DMS 273 treated with DMSO at 0.1 percent for 48 hours (cell line): ENCODE measurements at places on chromosomes 5 and 9.

- DNase-seq: no peak
These were observed 19.6 kb upstream of the TNFAIP8 start for GRCh38 chr5:119336262-119336661.

GRCh38 chr5:61737964-61738340 lies 405.9 kb downstream of the ZSWIM6 start:
- DNase-seq: no peak

DNA sequence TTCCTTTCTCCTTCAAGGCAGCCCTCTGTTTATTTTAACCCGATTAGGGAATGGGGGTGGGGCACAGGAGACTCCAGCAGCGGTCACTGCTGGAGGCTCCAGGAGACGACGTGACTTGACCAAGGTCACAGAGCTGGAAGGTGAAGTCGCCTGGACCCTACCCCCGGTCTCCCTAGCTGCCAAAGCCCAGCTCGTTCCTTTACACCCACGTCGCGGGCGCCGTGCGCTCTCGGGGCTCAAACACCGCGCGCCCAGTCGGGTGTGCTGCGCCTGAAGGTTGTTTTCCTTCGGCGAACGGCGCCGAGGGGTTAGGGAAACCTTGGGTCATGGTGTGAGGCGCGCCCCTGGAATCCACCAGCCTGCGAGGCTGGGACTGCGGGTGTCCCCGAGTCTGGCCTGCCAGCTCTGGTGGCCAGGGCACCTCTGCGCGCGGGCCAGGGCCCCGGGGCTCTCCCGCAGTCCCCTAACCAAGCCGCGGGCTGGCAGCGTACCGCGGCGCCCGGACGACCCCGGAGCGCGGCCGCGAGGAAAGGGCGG lies 747 bp upstream of the UNC5A start:
- DNase-seq: no peak

- DNase-seq: no peak
These were observed 125.0 kb downstream of the DTWD2 start for GRCh38 chr5:118863345-118863744.

DNA sequence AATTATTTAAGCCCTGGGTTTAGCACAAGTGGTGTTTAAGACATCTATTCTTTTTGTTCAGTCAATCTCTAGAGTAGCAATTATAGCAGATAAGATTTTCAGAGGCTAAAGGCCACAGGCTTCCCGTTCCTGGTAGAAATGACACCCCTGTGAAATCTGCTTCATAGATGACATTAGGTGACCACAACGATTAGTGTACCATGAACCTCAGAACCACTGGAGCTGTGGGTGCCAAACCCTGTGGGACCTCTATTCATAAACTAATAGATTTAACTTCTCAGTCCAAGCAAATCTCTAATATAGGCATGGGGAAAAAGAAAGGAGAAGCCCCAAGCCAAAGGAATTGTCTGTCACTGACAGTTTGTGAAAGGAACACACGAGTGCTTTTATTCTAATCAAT lies 207.4 kb downstream of the ARRDC3 start:
- no peak for DNase-seq

GRCh38 chr5:91164424-91164823 lies 218.7 kb downstream of the ARRDC3 start:
- no peak for DNase-seq

DNA sequence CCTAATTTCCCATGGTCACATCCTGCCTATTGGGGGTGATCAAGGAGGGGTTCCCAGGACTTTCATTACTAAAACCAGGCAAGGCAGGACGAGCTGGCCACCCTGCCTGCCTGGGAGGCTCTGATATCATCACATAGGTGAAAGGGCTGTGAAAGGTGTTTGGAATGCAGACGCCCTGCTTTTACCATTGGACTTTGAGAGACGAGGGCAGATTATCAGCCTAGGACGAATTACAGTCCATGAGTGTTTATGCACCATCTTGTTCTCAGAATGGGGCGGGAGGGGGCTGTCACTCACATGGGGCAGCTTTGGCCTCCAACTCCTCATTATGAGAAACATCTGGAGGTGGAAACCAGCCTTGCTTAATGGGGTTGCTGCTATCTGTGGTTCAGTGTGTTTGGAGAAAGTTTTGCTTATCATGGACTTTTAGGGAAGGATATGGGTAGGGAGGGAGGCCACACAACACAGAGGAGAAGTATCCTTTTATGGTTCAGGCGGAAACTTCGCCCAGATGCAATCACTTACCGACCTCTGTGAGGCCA lies 69.8 kb upstream of the UBTD2 start:
- no peak for DNase-seq

GRCh38 chr9:7613931-7614330 lies 185.6 kb downstream of the DMAC1 start:
- no peak for DNase-seq

- DNase-seq: no peak
These were observed 33.8 kb downstream of the SVEP1 start for GRCh38 chr9:110545705-110546104.

DNA sequence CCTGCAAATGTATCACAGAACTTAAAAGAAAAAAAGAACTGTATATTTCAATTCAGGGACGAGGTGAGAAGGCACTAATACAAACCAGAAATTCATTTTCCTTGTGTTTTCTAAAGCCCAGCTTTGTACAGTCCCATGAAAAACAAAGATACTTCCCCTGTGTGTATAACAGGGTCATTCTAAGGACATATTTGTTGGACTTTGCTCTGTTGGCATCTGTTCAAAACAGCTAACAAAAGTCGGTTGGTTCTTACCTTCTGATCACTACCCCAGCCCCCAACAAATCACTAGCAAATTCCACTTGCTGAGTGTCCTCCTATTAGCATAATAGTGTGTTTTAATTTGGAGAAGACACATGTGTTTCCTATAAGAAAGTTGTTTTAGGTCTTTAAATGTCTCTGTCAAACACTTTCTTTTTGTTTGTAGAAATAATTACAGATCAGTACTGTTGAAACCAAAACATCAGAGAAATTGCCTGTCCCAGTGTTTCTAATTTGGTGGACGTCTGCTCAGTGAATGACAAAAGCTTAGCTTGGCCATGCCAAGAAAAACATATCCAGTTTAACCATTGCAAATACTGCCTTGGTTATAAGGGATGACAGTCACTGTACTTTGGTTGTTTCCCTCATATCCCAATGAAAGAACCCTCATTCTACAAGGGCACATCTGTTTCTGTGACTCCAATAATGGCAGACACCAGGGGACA lies 480.5 kb downstream of the EBF1 start:
- DNase-seq: no peak

DNA sequence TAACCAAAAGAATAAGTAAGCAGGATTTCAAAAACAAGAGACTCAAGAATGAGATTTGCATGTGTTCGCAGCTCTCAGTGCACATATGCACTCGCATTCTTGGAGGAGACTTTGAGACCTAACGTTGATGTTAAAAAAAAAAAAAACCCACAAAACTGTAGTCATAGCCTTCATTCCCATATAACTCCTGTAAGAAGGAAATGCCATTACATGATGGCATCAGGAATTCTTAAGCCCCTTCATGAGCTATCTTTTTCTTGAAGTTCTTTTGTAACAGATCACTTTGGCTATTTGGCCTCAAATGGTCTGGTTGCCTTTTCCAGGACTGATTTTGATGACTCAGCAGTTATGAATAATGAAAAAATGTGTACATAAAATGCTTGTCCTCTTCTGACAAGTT lies 113.8 kb downstream of the ALDH1A1 start:
- no peak for DNase-seq

GRCh38 chr5:80067016-80067415 lies 31.9 kb downstream of the THBS4 start:
- DNase-seq: no peak

- no peak for DNase-seq
These were observed 256.0 kb downstream of the TMEM167A start for GRCh38 chr5:82820961-82821845.

DNA sequence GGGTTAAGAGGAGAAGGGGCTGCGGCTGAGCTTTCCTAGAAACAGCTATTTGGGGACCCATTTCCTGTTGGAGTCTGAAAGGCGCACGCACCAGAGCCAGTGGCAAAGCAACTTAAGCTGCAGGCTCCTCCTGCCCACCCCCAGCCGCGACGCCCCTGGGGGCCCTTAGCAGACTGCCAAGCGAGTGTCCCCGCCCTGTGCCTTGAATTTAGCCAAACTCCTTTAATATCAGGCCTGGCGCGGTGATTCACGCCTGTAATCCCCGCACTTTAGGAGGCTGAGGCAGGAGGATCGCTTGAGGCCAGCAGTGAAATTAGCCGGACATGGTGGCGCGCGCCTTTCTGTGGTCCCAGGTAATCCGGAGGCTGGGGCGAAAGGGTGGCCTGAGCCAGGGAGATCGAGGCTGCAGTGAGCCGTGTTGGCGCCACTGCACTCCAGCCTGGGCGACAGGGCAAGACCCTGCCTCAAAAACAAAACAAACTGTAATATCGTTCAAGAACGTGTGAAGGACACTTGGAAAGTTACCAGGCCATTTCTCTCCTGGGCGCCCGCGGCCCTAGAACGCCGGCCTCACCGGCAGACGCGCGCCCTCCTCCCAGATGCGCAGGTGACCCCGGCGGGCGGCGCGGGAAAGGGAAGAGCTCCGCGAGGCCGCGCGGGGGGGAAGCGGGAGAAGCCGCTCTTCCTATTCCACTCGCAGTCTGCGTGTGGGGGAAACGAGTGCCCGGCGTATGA lies 1.0 kb upstream of the F2R start:
- DNase-seq: no peak

- DNase-seq: no peak
These were observed 41.0 kb downstream of the FGD3 start for GRCh38 chr9:92988215-92988768.

GRCh38 chr9:117535434-117535833 lies 120.6 kb upstream of the ASTN2 start:
- no peak for DNase-seq

- no peak for DNase-seq
These were observed 207.3 kb downstream of the CD180 start for GRCh38 chr5:66989286-66989685.

DNA sequence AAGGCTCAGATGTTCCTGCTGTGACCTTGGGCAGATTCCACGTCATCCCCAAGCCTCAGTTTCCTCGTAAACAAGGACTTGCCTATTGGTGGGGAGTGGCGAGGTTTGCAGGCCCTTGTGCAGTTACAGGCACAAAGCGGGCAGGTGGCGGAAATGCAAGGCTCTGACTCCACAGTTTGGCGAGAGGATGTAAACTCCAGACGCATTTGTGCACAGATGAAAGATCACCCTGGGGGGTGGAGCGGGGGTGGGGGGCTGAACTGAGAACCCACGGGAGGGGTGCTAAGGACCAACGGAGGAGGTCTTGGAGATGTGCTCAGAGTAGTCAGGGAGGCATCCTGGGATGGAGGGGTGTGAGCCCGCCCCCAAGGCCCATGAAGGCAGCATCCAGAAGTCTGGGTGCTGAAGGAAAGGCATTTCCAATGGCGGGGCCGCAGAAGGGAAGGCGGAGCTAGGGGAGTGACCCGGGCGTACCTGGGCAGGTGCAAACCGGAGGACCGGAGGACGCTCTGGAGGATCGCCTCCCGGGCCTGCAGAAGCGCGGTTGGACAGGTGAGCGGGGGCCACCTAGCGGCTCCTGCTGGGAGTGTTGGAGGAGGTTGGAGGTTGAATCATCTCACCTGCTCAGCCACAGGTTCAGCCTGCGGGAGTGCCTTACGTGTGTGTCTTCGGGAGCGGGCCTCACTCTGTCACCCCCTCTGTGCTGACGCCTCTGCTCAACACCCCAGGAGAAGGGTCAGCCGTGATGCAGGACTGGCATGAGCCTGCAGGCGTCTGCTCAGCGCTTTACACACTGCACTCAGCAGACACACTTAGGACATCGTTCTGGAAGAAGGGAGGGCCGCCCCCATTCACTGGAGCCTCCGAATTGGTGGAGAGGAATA lies 1.9 kb upstream of the FIBCD1 start:
- no peak for DNase-seq

DNA sequence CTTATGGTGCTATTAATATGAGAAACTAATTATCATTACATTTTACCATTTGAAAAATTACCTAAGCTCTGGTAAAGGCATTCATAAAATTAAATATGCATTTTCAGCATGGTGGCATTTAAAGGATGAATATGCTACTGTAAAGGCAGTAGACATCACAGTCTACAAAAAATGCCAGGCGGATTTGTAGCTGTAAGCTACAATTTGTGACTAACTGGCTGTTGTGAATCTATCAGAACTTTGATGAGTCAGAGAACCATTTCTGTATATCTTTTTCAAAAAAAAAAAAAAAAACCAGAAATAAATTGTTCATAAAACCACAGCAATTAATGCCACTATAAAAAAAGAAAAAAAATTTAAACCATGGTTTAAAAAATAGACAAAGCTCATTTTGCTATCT lies 186.3 kb downstream of the NFIB start:
- no peak for DNase-seq

GRCh38 chr5:41856644-41857491 lies 13.4 kb downstream of the OXCT1 start:
- DNase-seq: no peak

DNA sequence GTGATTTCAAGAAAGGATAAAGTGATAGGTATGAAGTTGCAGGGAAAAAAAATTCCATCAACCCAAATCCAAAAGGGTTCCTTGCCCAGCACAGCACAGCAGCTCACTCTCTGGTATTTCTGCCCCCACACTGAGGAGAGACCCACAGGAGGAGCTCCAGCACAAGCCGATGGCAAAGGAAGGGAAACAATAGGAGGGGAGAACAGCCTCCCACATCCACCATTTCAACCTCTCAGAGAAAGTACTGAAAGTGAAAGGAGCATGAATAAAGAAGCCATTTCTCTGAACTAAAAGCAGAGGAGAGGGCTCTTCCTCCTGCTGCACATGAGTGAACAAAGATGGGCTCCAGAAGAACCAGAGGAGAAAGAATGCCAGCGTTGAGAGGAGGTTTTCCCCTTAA lies 54.9 kb upstream of the ZSWIM6 start:
- no peak for DNase-seq

GRCh38 chr9:35342221-35342958 lies 147.5 kb upstream of the RUSC2 start:
- DNase-seq: no peak

DNA sequence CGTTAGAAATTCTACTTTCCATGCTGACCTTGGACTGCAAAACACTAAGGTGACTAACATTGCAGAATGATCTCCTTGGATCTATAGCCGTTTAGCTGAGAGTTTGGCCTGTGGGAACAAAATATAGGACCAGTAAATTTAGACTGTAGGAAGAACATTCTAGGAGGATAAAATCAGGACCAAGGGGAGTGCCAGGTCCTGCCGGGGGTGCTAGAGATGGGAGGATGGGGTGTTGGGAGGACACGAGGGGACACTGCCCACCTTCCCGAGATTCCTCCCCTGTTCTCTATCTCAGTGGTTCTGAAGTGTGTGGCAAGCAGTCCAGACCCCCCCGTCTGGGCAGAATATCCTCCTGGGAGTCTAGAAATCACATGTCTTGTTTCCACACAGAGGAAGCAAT lies 445.2 kb downstream of the ZSWIM6 start:
- DNase-seq: no peak
